ENCODE measurements at places on chromosomes 4 and X.

- DNase-seq = no peak
These were observed 93.1 kb downstream of the DOCK11 start for GRCh38 chrX:118588715-118589114.

- DNase-seq = no peak
These were observed 30.1 kb upstream of the ANAPC4 start for GRCh38 chr4:25346913-25347312.

DNA sequence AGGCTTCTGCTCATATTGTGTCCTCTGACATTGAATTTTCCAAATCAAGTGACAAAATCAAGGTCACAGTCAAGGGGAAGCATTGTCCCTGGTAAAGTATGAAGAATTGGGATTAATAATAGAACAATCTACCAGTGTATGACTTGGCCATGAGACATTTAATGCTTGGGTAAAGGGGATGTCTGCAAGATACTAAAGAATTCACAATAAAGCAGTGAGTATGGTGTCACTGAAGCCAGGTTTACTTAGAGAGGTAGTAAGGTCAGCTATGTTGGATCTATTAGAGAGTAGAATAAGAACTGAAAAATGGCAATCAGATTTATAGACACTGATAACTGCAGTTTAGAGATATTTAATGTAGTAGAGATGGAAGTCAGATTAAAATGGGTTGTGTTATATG lies 349.2 kb downstream of the BMPR1B start:
- DNase-seq = no peak

DNA sequence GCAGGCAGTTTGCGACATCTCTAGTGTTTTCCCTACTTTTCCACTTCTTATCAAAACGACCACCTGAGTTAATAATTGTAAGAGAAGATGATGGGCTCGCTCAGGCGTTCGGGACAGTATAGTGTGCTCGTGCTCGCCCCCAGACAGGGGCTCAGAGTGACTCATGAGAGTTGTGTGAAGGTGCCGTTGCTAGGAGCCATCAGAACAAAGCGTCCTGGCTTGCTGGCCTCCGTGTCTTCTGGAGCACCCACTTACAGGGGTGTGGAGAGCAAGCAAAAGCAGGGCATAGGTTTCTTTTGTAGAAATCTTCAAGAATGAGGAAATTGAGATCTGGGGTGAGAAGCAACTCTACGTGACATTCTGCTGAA lies 73.0 kb upstream of the ADGRG2 start:
- no peak for DNase-seq

DNA sequence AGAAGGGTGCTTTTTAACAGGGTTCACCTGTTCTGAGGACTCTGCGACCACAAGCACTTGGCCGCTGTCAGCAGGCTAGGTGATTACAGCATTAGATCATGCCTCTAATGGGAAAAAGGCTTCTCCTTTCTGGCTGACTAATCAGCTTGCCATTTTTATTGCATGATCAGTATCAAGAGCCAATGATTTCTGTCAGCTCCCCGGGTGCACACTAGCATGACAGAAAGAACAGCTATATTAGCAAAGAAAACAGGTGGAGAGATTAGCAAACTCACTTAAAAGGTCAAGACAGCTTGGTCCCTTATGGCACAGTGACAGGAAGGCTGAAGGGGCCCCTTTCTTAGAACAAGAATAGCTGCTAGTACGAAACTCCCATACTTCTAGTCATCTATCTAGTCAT lies 170.0 kb downstream of the SMIM20 start:
- no peak for DNase-seq

DNA sequence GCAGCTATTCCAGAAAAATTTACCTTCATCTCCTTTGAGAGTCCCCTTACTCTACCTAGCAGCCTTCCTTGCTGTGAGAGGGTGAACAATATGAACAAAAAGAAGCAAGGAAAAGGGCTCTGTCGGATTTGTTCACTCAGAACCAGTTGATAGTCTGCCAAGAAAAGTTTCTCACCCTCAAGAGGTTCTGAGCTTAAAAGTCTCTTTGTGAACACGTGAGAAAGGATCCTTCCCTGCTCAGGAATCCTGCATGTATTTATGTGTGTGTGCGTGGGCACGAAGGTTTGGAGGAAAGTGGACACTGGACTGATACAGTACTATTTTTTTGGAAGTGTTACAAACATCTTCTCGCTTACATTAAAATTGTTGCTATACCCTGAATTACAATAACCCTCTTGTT lies 178.6 kb upstream of the JADE1 start:
- DNase-seq = no peak
